ENCODE measurements at places on chromosomes 7 and 10. TPM values are rescaled to one million over a fixed set of nuclear protein-coding genes. Genes with fewer than 3 reads are reported as not detected.

DNA sequence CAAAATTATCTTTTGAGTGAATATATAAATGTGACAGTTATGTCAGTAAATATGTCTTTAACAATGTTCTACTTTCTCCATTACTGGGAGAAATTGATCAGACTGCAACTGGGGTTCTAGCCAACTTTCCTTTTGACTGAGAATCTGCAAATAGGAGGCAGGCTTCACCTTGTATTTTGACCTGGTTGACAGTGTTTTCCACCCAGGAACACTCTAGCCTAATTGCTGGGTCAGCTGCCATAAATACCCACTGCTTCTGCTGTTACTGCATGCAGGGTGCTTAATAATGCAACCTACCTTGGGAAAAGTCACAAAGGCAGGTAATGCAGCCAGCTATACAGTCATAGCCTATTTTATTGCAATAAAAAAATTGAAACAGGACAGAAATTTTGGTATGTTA is 319.0 kb downstream of the DGKB start:
- no peak for DNase-seq

DNA sequence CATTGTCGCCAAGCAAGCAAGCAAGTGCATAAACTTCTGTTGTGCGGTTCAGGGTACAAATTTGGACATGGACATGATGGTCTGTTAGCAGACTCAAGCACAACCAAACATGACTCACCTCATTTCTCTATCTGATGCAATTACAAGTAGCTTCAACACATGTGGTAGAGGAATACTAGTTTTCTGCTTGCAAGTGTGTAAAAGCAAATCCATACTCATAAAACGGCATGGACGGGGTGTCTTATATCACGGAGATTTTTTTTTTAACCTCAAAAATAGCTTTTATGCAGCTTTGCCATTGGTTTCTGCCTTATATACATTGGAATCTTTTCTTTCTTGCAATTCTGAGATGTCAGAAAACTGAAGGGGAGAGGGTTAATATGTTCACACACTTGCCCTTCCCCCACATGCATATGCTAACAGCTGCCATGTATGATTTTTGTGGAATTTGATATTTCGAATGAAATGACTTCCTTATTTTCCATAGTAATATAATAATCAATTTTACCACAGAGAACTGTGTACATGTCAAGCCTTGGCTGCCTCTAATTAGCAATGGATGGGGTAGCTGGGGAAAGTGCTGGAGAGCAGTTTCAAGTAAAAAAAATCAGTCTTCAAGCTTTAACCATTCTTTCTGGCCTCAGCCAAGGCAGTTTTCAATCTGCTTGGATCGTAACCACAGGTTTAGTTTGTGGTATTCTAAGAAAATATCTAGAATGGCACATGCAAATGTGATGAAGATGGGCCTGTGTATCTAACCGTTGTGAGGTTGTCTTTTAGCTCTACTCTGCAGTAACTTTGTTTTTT is 106.0 kb upstream of the PDCD4 start:
- no peak for DNase-seq

GRCh38 chr7:44650772-44651171 is 44.3 kb downstream of the OGDH start:
- no peak for DNase-seq

DNA sequence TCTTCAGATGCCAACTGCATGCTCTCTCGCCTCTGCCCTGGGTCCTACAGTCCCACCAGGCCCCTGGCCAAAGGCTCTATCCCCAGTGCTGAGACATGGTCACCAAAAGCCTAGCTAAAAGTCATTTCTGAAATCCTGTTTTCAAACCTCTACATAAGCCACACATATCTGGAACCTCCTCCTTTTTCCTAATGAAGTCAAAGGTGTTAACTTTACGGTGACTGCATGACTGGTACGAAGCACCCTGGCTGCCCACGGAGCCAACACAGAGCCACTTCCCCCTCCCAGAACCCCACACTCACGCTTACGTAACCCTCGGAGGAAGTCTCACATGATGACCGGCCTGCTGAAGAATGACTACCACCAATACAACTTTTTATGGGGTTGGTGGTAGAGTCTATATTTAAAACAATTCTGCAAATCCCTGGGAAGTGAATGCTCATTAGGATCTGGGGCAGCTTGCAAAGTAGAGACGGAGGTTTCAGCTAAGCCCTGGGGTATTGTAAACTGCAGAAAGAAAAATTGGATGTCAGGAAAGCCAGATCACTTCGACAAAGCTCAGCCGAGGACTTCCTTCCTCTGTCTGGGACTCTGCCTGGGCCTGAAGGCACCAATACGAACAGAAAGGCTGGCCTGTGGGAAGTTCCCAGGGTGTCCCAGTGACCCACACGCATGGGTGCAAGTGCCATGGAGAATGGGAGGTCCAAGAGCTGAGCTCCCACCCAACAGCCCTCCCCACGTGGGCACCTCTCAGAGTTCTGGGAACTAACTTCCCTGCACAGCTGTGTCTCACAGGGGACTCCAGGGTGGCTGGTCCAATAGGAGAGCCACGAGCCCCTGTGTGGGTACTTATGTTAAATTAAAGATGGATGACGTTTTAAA is 50.7 kb downstream of the PDGFA start:
- DNase-seq: no peak

DNA sequence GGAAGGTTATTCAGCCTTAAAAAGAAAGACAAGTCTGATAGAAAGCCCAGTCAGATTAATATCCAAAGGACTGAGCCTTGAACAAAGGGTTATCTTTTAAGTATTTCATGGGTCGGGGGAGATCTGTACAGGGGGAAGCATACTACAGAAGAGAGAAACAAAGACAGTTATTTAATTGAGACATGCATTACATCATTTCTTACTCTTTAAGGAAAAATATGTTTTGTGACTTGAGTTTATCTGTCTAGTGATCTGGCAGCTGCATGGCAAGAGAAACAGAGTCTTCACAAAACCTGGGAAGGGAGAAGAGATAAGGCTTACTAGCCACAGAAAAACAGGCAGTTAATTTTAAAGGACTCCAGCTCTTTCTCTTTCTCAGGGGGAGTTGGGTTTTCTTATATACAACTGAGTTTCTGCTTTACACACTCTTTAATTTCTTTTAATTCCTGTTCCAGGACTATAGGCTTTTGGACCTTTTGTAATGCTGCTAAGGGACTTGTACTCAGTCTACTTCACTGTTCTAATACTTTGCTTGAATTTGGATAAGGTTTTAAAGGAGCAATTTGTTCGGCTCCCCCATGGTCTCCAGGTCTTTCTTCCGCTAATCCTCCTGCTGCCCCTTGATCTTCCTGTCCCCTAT is 20.9 kb upstream of the CYP3A43 start:
- no peak for DNase-seq

The DENND2A gene
- total RNA-seq: 0.21 TPM

The FAM25G gene
- total RNA-seq: not detected

The GPR37 gene
- 0.62 TPM for total RNA-seq

The TRIP6 gene
- 99.3 TPM for total RNA-seq

The BTAF1 gene
- total RNA-seq: 28.5 TPM

All from myocyte (in vitro differentiated cells).